Stimulated activated CD4-positive, alpha-beta T cell treated with anti-CD3 and anti-CD28 coated beads, Interleukin-12 subunit alpha, Interleukin-12 subunit beta, amount 100 ng/mL, for 24 hours (primary cell): ENCODE measurements at places on chromosomes 4 and X.

- DNase-seq: no peak
These were observed 17.5 kb upstream of the SH3KBP1 start for GRCh38 chrX:19904778-19905367.

GRCh38 chrX:5730556-5730955 lies 498.1 kb downstream of the NLGN4X start:
- no peak for DNase-seq

DNA sequence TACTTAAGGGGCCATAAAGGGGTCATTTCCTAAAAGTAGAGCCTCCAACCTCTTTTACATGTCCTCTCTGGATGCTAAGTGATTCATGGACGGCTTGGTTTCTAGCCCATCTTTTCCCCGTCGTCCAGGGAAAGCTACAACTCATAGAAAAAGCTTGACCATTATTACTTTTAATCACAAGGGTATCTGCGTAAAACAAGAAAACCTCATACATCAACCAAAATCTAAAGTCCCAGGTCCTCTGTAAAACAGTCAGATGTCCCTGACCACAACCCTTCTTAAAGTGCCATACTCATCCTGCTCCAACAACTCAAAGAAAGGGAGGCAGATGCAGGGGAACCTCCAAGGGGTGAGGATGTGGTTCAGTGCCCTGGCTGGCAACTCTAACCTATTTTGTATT lies 29.6 kb downstream of the ADGRA3 start:
- DNase-seq: no peak

GRCh38 chr4:52588097-52588496 lies 71.0 kb downstream of the USP46 start:
- DNase-seq: no peak

DNA sequence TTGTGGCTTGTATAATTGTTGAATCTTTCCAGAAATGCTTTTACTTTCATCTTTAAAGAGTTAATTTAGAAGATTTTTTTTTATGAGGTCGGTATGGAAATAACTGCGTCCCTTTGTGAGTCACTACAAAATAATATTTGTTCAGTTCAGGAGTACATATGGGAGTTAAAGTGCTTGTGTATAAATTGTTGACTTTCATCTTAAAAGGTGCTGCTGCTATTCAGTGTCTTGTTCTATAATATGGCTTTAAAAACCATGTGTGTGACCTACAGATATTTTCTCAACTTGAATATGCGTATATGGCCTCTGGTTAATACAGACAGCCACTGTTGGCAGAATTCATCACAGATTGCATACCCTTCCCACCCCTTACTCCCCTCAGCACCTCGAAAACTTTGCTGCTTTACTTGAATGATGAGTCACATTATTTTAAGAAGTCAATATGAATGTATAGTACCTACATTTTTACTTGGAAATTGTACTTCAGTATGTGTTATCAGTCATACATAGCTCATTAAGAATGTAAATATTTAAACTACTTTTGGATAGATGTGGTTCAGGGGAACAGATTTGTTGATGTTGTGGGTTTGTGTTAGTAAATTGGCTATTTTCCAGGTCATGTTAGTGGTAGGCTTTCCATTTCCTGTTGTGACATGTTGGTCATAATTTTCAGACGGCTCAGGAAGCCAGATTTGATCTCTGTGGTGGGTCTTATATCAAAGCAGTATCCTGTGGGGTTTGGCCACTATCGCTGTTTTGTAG lies 1.5 kb downstream of the CLCN3 start:
- no peak for DNase-seq

- no peak for DNase-seq
These were observed 3.8 kb downstream of the ANTXR2 start for GRCh38 chr4:80069108-80069836.

DNA sequence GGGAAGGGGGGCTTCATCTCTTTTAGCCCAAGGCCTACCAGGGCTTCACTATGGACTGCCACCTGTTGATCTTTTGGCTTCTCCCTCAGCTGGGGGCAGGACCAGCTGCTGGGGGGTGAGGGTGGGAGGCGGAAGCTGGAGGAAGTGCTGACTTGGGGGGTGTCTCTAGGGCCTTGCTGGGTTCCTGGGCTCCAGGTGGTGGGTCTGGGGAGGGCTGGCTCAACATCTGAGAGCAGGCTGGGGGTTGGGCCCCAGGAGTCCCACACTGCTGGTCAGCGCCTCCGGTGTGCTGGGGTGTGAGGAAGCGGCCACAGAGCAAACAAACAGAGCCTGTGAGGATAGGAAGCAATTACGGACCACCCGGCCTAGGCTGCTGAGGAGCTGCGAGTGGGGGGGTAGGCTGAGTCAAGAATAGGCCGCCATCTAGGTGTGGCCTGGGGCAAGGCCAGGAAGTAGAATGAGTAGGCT lies 85.7 kb downstream of the EFNB1 start:
- DNase-seq: no peak

DNA sequence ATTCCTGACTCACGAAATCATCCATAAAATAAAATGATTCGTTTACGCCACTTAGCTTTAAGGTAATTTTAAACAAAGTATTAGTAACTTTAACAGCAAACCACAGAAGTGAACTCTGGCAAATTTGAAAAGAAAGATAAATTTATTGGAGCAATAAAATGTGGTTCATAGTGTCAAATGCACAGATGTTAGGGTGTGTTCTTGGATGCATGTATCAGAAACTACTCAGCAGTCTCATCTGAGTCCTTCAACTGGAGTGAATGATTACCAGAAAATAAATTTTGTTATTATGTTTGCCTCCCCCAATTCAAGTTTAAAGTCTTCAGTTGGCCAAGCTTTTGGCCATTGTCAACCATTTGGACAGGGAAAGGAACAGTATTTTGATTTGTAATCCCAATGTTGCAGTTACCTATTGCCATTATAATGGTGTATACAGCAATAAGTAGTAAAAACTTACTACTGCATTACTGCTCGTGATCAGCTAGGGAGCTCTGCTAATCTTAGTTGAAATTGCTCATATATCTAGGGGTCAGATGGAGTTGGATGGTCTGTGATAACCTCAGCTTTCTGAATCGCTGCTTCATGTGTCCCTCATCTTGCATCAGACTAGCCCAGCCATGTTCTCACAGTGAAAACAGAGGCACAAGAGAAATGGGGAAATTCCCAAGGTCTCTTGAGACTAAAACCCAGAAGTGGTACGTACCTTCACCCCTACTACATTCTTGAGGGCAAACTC lies 254.6 kb upstream of the KCNIP4 start:
- DNase-seq: no peak

DNA sequence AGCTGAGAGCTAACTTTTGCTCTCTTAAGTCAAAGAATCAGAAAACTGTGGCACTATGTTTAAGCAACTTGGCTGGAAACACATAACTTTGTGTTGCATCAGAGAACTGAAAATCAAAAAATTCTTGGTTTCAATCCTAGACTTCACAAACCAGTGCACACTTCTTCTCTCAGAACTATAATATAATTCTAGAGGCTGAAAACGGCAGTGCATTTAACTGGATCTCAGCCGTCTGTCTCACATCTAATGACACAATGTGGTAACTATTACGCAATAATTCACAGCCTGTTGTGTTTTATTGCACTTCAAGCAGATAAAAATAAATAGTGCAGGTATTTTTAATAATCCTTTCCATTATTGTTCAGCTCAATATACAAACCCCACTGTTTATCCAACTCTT lies 260.6 kb upstream of the DIAPH2 start:
- no peak for DNase-seq

DNA sequence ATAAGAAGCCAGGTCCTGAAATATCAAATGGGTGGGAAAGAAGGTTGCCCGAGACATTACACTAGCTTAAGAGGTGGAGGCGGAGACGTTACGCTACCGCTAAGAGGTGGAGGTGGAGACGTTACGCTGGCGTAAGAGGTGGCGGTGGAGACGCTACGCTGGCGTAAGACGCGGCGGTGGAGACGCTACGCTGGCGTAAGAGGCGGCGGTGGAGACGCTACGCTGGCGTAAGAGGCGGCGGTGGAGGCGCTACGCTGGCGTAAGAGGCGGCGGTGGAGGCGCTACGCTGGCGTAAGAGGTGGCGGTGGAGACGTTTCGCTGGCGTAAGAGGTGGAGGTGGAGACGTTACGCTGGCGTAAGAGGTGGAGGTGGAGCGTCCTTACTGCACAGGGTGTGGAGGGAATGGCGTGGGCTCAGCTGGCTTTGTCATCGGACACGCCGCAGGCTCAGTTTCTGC lies 12.8 kb downstream of the CYP4V2 start:
- DNase-seq: peak; percentile 57

DNA sequence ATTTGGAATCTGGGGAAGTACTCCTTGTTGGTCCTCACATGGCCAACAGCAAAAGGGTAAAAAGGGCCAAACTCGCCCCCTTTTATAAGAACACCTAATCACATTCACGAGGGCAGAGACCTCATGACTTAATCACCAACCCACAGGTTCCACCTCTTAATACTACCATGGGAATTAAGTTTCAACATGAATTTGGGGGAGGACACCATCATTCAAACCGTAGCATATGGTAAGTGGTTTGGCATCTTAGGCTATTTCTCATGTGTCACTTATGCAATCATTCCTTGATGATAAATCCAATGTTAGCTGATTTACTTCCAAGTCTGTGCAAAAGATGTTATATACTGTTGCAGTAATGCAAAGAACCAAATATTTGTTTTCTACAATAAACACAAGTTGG lies 302.9 kb upstream of the FAM241A start:
- DNase-seq: no peak

- DNase-seq: no peak
These were observed 6.6 kb downstream of the TLL1 start for GRCh38 chr4:165879641-165880040.

DNA sequence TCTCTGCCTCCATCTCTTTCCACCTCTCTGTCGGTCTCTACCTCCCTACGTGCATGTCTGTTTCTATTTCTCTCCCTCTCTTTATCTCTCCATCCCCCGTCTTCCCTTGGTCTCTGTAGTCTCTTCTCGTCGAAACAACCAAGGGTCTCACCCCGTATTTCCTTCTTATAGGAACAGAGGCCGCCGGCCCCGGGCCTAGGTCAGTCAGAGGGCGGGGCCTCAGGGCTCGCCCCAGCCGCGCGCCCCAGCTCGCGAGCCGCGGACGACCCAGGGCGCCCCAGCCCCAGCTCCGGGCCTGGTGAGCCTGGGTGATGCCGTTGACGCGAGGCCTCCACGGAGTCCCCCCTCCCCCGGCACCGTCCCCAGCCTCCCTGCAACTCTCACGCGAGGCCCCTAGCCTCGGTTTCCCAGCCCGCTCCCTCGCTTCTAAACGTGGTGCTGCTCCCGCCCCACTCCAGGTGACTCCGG lies 6.6 kb downstream of the TIMM17B start:
- DNase-seq: no peak

GRCh38 chrX:39752815-39753214 lies 344.9 kb downstream of the BCOR start:
- no peak for DNase-seq

GRCh38 chr4:113711883-113712662 lies 49.5 kb downstream of the CAMK2D start:
- DNase-seq: no peak

- DNase-seq: no peak
These were observed 890.2 kb downstream of the FSTL5 start for GRCh38 chr4:161273607-161274006.

GRCh38 chrX:57266871-57267270 lies 19.6 kb upstream of the FAAH2 start:
- DNase-seq: no peak

DNA sequence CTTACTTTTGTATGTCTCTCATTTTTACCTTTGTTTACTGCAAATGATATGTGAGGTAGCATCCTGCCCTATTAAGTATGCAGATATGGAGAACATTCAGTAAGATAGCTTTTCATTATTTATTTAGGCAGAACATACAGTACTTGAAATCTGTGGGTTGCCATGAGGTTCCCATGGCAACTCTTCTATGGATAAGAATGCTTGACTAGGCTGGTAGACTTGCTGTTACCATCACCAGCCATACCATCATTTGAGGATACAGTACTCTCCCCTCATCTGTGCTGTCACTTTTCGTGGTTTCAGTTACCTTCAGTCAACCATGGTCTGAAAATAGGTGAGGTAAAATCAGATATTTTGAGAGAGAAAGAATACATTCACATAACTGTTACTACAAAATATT lies 56.7 kb downstream of the NAF1 start:
- no peak for DNase-seq

- no peak for DNase-seq
These were observed 211.7 kb upstream of the AGTR2 start for GRCh38 chrX:115958687-115959359.

GRCh38 chr4:10832806-10833628 lies 148.4 kb upstream of the CLNK start:
- no peak for DNase-seq

- DNase-seq: no peak
These were observed 540 bp upstream of the HADH start for GRCh38 chr4:107989162-107989536.

GRCh38 chrX:137194164-137194563 lies 160.4 kb upstream of the GPR101 start:
- no peak for DNase-seq

DNA sequence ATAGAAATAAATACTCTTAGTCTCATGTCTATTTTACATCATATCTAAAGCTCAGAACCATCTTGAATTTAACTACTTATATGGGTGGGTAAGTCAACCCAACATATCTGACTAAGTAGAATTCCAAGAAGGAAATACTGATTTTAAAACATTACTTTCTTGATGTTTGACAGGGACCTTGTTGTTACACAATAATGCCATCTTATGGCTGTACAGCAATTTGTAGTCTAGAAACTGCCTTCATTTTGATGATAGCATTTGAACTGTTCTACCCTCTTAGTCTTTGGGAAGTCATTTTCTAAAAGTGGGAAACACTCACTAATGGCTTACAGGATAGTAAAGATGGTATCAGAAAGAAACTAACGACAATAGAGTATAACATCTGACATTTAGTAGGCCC lies 929.5 kb downstream of the DMD start:
- DNase-seq: no peak

DNA sequence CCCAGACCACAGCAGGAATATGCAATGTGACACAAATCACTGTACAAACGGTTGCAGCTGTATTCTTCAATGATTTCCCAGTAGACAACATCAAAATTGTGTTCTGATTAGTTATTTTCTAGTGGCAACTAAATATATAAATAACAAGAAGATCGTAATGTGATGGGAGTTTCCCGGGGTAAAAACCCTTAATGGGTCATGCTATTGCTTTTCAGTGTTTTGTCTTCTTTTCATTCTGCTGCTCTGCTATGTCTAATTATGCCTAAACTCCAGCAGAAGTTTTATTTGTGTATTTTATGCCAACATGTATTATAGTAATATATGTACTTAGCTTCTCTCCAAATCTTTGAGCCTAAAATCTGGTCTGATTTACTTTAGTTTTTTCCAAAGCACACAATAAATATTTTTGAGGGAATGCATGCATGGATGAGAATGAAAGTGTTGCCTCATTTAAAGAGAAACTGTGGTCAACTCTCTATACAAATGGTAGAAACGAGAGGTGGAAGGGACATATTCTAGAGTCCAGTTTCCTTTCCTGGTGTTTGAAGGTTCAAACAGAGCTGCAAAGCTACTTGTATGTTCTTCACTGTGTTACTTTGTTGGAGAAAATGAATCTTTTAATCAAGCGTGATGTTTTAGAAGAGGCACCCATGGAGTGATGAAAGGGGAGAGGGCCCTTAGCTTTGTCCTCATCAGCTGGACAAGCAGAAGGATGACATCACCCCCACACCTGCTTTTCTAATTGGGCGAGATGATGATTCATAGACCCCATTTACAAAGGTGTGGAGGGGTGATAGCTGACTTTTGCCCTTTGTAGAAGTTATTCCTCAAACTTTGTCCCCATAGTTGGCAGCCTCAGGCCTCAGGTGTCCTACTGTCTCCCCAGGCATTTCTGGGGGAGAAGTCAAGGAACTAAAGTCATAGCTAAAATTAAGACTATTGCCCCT lies 129.7 kb downstream of the FRAS1 start:
- no peak for DNase-seq

GRCh38 chr4:6961496-6962210 lies 52.0 kb downstream of the TBC1D14 start:
- no peak for DNase-seq
